SW 1271 (cell line): ENCODE measurements at places on chromosomes 5 and 9.

- DNase-seq, result no peak
Measured at GRCh38 chr9:73154722-73155121, 3.1 kb downstream of the ANXA1 start.

DNA sequence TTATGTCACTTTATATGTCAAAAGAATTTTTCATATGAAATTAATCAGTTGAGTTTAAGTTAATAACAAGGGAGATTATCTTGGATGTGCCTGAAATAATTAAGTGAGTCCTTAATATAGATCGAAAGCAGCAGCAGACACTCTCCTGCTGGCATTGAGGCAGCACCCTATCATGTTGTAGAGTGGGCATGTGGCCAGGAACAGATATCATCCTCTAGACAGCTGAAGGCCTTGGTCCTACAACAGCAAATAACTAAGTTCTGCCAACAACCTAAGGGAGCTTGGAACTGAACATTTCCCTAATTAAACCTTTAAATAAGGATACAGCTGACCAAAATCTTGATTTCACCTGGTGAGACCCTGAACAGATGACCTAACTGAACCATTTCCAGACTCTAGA lies 25.8 kb upstream of the UGT3A1 start:
- DNase-seq, result no peak

- no peak for DNase-seq
Measured at GRCh38 chr9:22211588-22212360, 202.7 kb upstream of the CDKN2B start.

- DNase-seq, result no peak
Measured at GRCh38 chr5:79091064-79091463, 20.5 kb upstream of the BHMT start.

GRCh38 chr5:127840198-127840524 lies 137.0 kb downstream of the CCDC192 start:
- no peak for DNase-seq

DNA sequence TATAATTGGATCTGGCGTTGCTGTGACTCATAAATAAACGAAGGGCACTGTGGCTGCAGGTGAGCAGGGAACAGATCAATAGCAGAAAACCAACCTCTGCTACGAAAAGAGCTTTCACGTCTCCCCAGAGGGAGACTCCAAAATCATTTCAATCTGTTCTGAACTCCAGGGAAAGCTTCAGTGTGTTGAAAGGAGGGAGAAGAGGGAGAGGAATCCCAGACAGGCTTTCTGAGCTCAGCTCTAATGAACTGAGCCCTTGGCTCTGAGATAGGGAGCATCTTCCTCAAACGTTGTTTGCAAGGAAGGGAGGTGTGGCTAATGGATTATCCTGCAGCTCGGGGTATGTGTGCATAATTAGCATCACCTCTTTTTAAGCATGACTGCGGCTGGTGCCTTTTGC lies 288.0 kb upstream of the IRX4 start:
- DNase-seq, result no peak

GRCh38 chr9:90702441-90702955 lies 59.9 kb upstream of the DIRAS2 start:
- DNase-seq, result no peak

DNA sequence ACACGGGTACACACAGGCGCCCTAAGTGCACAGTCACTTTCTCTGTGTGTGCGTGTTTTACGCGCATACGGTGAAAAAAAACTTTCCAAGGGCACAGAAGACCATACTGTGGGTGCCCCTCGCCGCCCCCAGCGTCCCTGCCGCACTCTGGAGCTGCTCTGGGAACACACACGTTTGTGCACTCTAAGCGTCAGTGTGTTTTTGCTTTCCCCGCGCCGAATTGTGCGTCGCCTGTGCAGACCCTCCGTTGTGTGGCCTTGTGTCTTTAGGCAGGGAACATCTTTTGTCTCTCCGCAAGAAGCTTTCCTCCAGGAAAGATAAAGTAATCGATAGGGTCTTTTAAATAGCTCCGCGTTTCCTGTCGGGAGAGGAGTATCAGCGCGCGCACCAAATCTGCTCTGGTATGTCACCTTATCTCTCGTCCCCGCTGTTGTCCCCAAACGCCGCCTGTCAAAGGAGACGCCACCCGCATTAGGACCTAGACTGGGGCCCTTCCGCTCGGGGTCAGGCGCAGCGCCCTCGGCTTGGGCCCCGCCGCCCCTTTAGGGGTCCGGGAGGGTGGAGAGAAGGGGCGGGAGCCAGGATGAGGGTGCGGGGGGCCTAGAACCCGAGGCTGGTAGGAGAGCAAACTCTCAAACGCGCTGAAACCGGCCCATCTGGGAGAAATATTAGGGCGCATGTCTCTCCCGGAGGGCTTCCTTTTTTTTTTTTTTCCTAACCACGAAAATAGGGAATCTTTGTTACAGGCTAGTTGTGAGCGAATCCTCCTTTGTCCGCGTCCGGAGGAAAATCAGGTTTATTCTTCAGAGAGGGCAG lies 10.5 kb upstream of the NKX2-5 start:
- DNase-seq, result no peak

GRCh38 chr9:99109522-99109921 lies 4.6 kb downstream of the TGFBR1 start:
- no peak for DNase-seq

GRCh38 chr5:32017692-32018367 lies 156.3 kb downstream of the GOLPH3 start:
- DNase-seq, result no peak

DNA sequence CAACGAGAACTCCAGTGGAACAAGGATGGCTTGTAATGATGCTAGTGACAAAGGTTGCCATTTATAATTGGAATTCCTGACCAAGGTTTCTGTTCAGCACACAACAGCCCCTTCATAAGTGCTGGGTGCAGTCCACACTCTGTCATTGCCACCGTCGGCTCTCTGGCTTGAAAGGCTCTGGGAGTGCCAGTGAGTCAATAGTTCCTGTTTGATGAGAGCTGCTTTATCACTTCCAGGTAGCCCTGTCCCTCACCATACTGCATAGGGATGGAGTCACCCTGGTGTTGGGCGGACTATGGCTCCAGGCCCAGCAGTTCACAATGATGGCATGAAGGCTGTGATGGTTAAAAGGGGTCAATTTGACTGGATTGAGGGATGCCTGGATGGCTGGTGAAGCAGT lies 34.6 kb upstream of the SEMA4D start:
- DNase-seq, result no peak
